ENCODE measurements at places on chromosomes 3 and 15. TPM values are rescaled to one million over a fixed set of nuclear protein-coding genes. Genes with fewer than 3 reads are reported as not detected.

MON1A gene
- total RNA-seq: 20.9 TPM

PLSCR2 gene
- total RNA-seq: not detected

SLC24A5 gene
- total RNA-seq: not detected

STRA6 gene
- 17.7 TPM for total RNA-seq

FILIP1L gene
- not detected for total RNA-seq
